ENCODE measurements at places on chromosomes 12 and 14.
A peak's percentile ranks its signal among the peaks of the same experiment; 100 is the strongest.

- no peak for DNase-seq
Observed at GRCh38 chr14:71238835-71239234, 331.6 kb downstream of the PCNX1 start.

DNA sequence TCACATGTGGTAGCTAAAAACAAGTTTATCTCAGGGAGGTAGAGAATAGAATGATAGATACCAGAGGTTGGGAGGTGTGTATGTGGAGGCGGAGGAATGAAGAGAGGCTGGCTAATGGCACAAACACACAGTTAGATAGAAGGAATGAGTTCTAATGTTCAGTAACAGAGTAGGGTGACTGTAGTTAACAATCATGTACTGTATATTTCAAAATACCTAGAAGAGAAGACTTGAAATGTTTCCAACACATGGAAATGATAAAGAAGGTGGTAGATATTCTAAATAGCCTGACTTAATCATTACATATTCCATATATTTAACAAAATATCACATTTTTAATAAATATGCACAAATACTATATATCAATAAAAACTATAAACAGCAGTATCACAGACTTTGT is 8.9 kb upstream of the IFNG-AS1 start:
- no peak for DNase-seq

DNA sequence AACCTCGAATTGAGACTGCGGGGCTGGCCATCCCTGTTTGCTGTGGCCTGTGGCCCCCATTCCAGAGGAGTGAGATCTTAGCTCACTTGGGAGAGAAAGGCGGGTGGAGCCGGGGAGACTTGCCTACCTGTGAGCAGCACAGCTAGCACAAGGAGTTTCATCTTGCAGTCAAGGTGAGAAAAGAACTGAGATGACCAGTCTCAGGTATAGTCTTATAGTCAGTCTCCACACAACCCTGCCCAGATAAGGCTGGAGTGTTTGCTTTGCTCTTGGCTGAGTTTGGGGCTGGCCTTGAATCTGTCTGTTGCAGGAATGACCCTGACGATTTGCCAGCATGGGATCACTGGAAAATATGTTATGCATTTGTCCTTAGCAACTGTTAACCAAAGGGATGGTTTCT is at the start of gene PLA2G1B:
Gene PLA2G1B (minus strand): TSS at position 187 of the 400 bp plus-strand sequence. CDS start 26 bp downstream, at position 161.
- no peak for DNase-seq

GRCh38 chr14:52348776-52349175 is 34.7 kb downstream of the PTGER2 start:
- DNase-seq = no peak

DNA sequence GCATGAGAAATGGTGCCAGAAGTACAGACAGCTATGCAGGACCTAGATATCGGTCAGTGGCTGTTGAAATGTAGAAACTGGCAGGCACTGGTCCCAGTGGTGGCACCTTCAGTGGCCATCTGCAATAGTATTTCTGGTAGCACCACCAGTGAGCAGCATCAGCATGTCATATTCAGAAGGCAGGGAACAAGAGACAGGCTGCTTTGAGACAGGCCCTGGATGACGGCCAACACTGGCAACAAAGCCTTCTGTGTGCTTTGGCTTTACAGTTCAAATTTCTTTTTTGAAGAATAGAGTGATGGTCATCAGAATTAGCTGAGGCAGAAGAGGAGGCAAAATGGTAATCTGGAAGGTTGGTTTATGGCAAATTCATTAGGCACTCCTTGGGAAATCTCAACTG is 273.4 kb upstream of the SLC16A7 start:
- DNase-seq = no peak

GRCh38 chr12:116174006-116174405 is 103.5 kb downstream of the MED13L start:
- no peak for DNase-seq

GRCh38 chr12:45540661-45541341 is 188.7 kb upstream of the ARID2 start:
- no peak for DNase-seq

- no peak for DNase-seq
Observed at GRCh38 chr14:61690039-61690438, 5.3 kb upstream of the HIF1A start.

DNA sequence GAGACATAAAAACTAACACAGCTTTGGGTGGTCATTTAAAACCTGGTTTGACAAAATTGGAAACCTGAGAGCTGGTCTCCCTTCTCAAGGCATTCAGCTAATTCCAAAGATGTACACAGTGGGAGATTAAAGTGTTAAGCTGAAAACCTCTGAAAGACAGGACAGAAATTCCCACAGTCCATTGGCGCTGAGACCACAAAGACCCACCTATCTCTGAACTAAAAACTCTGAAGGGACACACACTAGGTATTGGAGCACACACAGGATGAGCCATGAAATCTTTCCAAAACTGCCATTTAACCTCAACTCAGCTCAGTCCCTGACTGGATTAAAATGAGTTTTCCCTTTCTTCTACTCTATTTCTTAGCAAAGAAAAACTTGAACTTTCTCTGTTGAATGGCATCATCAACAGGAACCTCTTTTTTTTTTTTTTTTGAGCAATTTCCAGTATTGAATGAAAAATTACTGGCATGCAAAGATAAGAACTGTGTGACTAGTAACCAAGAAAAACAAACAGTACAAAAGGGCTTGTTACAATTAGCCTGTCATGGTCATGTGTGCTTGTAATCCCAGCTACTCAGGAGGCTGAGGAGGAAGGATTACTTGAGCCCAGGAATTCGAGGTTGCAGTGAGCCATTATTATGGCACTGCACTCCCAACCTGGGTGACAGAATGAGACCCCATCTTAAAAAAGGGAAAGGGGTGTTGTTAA is 82.4 kb downstream of the IPO8 start:
- no peak for DNase-seq

DNA sequence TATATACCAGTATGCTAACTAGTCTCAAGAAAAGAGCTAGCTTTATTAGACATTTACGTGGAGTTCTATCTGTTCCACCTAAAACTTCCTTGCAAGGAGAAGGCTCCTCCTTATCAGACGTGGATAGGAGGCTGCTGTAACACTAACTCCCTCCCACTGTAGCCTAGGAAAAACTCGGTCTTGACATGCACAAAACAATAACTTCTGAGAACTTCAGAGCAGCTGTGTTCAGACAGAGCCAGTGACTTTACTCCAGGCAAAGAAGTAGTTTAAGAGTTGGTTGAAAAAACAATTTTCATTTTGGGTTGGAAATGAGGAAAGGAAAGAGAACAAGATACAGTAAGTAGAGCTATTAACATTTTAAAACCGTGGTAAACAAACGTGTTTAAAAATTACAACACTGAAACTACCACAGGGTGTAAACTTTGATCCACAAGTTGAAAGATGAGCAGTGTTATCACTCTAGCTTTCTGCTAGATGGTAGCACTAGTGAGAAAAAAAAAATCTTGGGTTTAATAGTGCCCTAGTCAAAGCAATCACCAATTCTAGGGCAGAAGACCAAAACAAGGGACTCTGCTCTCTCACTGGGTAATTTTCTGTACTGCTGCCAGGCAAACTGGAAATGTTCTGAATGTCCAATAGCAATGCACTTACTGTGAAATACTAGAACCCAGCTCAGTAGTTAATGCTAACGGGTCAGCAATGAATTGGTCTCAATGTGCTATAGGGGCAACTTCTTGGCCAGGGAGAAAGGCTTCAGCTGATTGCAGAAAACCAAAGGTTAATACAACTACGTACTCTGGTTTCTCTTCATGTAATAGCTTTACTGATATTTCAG is 2.4 kb downstream of the ATF7 start:
- DNase-seq = no peak

DNA sequence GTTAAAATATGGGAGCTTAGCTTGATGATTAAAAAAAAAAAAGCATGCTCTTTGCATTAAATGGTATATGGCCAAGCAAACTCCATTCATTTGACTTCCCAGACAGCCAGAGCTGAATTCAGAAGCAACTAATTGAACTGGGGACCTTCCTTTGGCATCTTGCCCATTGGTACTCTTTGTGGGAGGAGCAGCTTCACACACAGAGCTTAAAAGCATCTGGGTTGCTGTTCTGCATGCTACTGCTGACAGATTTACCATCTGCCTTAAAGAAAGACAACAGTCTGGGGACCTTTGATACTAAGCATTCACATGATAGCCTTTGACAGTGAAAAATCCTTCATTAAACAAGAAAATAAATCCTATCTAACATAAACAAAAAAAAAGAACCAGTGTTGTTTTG is 977.9 kb downstream of the TMTC2 start:
- DNase-seq = no peak

- DNase-seq = no peak
Observed at GRCh38 chr14:60304509-60304908, 55.5 kb downstream of the PPM1A start.

GRCh38 chr14:21669284-21669683 is 4.3 kb downstream of the OR4E1 start:
- DNase-seq = no peak

DNA sequence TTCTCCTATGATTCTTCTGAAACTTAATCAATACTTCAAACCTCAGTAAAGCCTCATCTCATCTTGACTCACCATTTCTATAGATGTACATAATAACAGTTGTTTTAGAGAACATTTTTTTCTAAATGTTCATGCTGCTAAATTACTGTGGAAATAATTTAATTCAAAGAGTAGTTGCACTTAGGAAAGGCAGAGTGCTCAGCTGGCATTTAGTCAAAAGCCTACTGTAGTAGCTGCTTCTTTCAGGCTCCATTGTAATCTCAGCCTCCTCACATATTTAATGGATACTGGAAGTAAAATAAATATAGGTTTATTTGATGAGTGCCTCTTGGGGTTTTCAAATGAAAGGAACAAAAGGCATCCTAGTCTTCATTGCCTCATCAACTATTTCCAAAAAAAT is 325.0 kb downstream of the CCER1 start:
- DNase-seq = no peak

GRCh38 chr14:56585461-56586084 is 6.0 kb downstream of the TMEM260 start:
- DNase-seq = no peak

GRCh38 chr12:103494051-103494733 is 1.6 kb downstream of the C12orf42 start:
- no peak for DNase-seq

GRCh38 chr12:57058454-57058853 is 8.5 kb upstream of the MYO1A start:
- no peak for DNase-seq

GRCh38 chr14:44149597-44149996 is 357.5 kb downstream of the FSCB start:
- peak; percentile 43 for DNase-seq

- DNase-seq = no peak
Observed at GRCh38 chr12:79935624-79936345, 888 bp upstream of the PPP1R12A start.

DNA sequence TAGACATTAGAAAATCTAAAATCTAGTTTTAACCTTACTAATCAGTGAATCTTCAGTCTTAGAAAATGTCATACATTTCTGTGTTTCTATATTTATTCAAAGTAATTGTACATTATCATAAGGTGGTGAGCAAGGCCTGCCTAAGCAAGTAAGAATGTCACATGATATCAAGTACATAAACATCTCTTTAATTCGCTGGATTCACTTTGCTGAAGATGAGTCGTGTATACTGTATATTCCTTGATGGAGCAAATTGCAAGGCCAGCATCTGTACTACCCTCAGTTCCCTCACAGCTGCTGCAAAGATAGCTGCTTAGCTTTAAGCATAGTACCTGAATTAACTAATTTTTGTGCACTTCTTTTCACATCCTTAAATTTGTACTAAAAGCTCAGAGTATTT is 8.5 kb upstream of the AK7 start:
- DNase-seq = no peak

- DNase-seq = no peak
Observed at GRCh38 chr14:90191154-90191553, 65.2 kb upstream of the PSMC1 start.

DNA sequence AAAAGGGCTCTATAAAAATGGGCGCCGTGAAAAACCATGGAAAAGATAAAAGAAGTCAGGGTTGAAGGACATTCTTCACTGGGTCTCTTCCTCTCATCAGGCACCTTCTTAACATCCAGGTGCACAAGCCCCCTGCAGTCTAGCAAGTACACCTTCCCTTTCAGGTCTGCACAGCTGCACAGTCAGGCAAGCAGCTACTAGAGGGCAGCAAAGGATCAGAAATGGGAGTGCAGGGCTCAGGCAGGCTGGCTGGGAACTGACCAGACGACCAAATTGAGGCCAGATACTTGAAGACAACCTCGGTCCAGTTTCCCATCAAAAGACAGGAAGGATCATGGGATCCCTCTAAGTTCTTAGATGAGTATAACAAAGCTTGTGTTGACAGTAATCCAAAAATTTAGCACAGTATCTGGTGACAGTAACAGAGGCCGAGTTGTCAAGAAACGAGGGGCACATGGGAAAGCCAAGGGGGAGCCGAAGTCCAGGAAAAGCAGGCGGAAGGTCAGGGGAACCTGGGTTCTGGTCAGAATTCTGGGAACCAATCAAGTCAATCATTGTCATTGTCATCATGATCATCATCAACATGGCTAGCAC is 10.1 kb upstream of the GRIP1 start:
- DNase-seq = peak; percentile 52

- DNase-seq = no peak
Observed at GRCh38 chr12:104877103-104877705, 80.9 kb downstream of the SLC41A2 start.

DNA sequence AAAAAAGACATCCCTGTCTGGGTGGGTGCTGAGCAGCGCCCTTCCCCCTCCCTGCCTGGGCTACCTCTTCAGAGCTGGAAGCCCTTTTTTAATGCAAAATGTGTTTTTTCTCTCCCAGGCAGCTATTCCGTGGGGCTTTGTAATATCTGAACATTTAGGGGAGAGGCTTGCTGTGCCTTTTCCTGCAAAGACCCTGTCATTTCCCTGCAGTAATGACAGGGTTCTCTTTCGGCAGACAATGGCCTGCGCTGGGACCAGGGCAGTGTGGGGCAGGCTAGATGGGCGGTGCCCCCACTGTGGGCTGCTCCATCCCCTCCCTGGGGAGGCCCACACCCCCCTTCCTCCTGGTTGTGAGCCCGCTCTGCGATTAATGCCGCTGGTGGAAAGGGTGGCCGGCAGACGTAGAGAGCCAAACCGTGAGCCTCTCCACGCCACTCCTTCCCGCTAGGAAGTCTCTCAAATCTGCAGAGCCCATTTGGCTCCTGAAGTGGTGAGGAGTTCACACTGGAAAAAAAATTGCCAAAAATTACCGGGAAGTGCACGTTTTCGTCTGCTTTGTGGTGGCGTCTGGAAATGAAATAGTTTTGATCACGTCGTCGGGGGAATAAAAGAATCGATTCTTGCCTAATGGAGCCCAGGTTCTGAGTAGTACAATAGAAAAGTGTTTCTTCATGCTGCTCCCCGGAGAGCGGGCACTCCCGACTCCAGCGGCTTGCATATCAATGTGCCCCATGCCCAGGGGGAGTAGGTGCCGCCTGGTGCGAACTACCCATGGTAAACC is 31.5 kb downstream of the KIF26A start:
- no peak for DNase-seq

GRCh38 chr14:26820572-26820971 is 222.7 kb upstream of the NOVA1 start:
- DNase-seq = no peak

Measured in HCT116 (cell line).